ENCODE measurements at places on chromosomes 2 and 18.

DNA sequence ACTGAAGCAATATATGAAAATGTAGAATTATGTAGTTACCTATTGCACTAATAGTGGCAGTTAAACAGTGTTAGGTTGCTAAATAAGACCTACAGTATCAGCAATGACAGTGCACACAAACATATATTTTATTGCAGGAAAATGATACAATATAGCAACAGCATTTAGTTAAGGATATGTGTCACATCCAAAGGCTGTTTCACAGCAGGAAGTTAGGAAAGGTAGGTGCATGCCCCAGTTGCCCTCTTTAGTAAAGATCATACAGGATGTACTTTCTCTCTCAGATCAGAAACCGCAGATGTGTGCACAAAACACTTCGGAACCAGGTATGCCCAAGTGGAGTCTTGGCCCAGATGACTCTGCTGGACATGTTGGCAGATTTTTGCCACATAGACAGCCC lies 444.1 kb downstream of the XIRP2 start:
- no peak for DNase-seq

GRCh38 chr2:128342550-128342949 lies 23.9 kb upstream of the HS6ST1 start:
- DNase-seq: no peak

- no peak for DNase-seq
Observed at GRCh38 chr2:12929758-12930157, 213.0 kb downstream of the TRIB2 start.

GRCh38 chr18:23210526-23210925 lies 75.2 kb downstream of the CABLES1 start:
- no peak for DNase-seq

GRCh38 chr2:18803141-18803939 lies 214.0 kb upstream of the NT5C1B start:
- no peak for DNase-seq

DNA sequence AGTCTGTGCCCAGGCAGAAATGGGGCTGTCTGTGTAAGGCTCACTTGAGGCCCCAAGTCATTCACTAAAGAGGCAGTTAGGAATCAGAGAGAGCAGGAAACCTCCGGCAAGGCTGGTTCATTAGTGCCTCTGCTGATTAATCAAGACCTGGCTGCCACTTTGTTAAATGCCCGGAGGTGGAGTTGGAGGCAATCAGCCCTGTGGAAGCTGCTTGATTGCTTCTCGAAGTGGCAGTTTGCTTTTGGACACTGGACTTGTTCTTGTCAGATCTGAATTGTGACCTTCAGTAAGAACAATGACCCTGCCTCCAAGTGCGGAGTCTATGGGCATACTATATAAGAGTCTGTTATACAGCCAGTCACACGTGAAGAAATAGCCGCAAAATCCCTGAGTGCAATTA lies 183.9 kb upstream of the LINC00305 start:
- DNase-seq: no peak

DNA sequence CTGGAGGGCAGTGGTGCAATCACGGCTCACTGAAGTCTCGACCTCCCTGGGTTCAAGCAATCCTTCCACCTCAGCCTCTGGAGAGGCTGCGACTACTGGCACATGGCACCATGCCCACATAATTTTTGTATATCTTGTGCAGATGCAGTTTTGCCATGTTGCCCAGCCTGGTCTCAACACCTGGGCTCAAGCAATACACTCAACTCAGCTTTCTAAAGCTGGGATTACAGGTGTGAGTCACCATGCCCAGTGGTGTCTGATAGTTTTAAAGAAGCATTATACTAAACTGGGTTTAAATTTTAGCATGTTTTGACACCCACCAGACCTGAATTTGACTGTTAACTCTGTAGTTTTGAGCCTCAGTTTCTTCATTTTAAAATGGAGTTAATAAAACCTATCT lies 109.4 kb upstream of the SLC38A11 start:
- no peak for DNase-seq

GRCh38 chr18:66621816-66622576 lies 18.1 kb upstream of the CDH19 start:
- no peak for DNase-seq

DNA sequence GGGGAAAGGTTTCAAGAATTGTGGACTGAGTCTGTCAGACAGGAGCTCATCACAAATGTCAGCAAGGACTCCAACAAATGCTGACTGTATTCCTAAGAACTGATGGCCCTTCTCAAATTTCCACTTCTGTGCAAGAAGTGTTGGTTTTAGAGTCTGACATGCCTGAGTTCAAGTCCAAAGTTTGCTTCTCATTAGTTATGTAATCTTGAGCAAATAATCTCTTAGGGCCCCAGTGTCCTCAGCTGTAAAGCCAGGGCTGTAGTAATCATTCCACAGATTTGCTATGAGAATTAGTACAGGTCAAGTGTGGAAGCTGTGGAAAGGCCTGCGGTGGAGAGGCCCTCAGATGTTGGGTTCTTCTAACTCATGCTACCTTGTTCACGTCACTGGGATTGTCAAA lies 23.9 kb downstream of the MEP1B start:
- no peak for DNase-seq

DNA sequence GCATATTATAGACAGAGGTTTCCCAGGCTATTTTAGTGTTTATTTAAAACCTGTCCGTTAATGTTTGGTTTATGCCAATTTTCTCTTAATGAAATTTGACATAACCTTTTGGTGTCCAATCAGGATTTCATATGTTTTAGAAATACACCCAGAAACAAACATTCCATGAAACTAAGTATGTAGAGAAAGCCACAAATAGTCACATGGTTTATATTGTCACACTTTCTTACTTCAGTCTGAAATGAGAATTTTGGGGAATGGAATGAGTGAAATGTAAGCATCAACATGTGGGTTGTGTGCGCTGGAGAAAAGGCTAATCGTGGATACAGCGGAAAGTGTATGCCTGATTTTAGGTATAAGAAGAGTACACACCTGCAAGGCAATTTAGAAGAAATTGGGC lies 277.0 kb upstream of the RAB12 start:
- no peak for DNase-seq

DNA sequence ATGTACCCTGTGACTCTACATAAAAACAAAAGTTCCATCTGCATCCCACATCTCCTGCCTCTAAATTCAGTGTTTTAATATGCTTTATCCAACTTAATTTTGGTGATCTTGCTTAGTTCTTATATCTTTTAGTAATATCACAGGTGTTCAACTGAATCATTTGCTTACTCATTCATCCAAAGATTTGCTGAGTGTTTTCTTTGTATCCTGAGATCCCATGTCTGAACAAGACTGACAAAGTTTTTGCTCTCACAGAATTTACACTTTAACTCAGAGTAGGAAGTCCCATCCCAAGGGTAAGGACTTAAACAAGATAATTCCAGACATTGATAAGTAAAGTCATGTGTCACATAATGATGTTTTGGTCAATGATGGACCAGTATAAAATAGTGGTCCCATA lies 87.0 kb downstream of the FSIP2 start:
- no peak for DNase-seq

- no peak for DNase-seq
Observed at GRCh38 chr18:79774111-79774510, 23.6 kb upstream of the KCNG2 start.

DNA sequence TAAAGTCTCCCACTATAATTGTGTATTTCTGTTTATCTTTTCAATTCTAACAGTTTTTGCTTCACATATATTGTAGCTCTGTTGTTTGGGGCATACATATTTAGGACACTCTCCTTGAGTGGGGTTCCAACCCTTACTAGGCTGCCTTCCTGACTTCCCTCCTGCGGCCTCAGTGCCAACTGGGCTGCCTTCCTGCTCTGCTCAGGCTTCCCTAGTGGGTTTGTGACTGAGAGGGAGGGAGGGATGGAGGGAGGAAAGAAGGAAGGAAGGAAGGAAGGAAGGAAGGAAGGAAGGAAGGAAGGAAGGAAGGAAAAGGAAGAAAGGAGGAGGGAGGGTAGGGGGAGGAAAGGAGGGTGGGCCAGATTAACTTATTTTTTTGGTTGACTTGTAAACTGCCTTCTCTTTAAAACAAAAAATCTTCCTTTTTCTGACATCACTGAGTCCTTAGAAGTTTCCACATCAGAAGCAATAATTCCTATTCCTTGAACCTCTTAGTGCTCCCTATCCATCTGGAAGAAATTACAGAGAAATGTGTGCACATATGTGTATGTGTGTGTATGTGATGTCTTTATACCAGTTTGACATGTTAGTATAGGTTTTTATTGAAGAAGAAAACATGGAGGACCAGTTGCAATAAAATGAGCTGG lies 145.4 kb upstream of the PGAP1 start:
- no peak for DNase-seq

GRCh38 chr2:129934044-129934822 lies 45.2 kb upstream of the RAB6C start:
- DNase-seq: no peak

GRCh38 chr18:57869221-57869620 lies 66.1 kb upstream of the ATP8B1 start:
- no peak for DNase-seq

DNA sequence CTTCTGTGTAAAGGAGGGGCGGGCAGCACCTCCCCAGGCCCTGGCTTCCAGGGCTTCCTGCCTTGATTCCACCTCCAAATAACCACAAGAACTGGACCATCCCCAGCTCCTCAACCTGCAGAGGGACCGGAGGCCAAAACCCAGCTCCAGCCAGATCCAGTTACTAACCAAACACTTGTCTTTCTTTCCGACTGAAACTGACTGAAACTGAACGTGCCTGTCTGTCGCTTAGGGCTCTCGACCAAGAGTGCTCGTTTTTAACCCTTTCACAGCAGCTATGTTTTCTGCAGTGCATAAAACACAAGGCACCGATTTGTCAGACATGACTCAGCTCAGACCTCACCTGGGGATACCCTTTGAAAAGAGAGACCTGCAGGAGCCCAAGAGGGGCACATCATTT lies 249.9 kb upstream of the SIX2 start:
- DNase-seq: no peak

- no peak for DNase-seq
Observed at GRCh38 chr2:222433332-222434173, 9.2 kb downstream of the SGPP2 start.

- no peak for DNase-seq
Observed at GRCh38 chr2:120934574-120935338, 199.1 kb downstream of the GLI2 start.

- no peak for DNase-seq
Observed at GRCh38 chr2:239012228-239012627, 164.3 kb downstream of the TWIST2 start.

- DNase-seq: no peak
Observed at GRCh38 chr18:58272779-58273435, 228.9 kb downstream of the NEDD4L start.

DNA sequence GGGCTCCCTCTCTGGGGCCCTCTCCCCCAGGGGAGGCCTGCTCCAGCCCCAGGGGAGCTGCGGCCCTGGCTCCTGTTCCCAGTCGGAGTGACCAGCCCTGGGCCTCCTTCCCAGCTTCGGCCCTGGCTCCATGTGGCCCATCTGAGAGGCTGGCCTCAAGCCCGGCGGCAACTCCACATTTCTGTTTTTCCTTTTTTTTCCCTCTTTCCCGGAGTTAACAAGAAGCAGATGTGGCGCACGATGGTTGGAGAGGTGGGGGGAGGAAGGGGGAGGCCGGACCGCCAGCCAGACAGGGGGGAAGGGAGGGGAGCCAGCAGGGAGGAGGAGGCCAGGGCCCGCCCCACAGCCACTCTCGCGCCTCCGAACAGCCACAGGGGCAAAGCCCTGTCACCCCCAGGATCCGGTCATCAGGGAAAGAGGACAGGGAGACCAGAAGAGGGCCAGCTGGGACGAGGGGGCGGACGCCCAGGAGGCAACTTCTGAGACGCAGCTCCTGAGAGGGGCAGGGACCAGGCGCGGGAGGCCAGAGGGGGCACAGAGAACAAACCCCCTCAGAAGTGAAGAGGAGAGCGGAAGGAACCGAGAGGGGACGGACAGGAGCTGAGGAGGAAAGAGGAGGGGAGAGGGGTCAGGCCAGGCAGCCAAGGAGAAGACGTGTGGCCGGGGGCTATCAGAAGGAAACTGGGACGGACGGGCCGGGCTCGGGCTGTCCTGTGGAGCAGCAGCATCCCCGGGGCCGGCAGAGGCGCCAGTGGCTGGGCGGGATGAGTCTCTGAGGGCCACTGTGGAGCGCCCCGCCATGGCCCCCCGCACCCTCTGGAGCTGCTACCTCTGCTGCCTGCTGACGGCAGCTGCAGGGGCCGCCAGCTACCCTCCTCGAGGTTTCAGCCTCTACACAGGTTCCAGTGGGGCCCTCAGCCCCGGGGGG lies at the start of gene EMILIN1:
Gene EMILIN1 (plus strand): TSS at position 349 of the 928 bp plus-strand sequence. CDS start 451 bp downstream, at position 800.
- peak; percentile 96 for DNase-seq

GRCh38 chr2:120226316-120226715 lies 3.1 kb upstream of the TMEM185B start:
- DNase-seq: peak; percentile 19

- DNase-seq: no peak
Observed at GRCh38 chr18:36132756-36133155, 3.1 kb downstream of the ELP2 start.

DNA sequence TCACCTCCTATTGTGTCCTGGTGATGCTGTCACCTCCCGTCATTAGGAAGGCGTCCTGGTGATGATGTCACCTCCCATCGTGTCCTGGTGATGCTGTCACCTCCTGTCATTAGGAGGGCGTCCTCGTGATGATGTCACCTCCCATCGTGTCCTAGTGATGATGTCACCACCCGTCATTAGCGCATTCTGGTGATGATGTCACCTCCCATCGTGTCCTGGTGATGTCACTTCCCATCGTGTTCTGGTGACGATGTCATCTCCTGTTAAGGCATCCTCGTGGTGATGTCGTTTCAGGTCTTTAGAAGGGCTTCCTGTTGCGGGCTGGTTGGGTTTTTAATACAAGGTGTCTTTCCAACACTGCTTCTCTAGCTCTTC lies 40.7 kb downstream of the CTDP1 start:
- DNase-seq: no peak

DNA sequence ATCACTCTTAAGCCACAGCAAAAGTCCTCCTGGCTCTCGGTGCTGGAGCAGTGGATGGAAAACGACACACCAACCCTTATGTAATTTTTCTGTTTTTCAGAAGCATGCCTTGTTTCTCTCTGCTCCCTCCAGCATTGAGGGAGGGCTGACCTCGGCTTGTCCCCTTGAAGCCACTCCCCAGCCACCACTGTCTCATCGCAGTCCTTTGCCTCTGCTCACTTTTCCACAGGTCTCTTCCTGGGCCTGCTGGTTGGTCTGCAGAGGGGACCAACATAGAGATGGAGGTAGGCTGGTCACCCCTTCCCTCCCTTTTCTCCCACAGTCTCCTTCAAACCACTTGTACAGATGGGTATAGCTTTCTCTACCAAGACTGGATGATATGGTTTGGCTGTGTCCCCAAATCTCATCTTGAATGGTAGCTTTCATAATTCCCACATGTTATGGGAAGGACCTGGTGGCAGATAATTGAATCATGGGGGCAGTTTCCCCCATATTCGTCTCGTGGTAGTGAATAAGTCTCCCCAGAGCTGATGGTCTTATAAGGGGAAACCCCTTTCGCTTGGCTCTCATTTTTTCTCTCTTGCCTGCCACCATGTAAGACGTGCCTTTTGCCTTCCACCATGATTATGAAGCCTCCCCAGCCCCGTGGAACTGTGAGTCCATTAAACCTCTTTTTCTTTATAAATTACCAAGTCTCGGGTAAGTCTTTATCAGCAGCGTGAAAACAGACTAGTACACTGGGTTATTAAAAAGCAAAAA lies 14.3 kb upstream of the RIOK3 start:
- DNase-seq: no peak

Data from ovary (tissue), 10 donors.